Suppressor macrophage treated with lipopolysaccharide for 4 hours (primary cell): ENCODE measurements at places on chromosomes 11 and 22.

- DNase-seq: no peak
These were observed 22.6 kb downstream of the DCUN1D5 start for GRCh38 chr11:103069367-103069766.

DNA sequence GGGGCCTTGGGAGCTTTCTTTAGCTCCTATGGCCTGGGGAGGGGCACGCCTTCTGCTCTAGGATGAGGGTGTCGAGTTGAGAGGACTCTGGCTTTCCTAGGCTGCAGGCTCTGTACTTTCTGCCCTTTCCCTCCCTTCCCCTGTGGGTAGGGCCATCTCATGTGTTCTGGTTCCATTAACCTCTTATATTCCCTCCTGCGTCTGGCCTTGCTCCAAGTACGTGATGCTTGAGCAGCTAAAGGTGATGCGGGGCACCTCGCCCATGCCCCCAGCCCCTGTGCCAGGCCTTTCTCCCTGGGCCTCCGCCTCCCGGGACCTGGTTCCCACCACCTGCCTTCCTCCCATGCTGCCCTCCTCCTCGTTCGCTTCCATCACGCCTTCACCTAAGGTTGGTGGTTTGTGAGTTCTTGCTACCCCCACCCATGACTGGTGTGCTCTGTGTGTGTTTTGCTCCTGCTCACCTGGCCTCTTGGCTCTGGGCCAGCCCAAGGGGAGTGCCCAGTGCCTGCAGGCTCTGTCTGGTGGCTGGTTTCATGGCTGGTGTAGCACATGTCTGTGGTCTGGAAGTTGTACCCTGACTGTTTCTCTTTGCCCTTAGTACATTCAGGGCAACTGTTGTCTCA, 34.1 kb downstream of the PHLDB1 start:
- no peak for DNase-seq

DNA sequence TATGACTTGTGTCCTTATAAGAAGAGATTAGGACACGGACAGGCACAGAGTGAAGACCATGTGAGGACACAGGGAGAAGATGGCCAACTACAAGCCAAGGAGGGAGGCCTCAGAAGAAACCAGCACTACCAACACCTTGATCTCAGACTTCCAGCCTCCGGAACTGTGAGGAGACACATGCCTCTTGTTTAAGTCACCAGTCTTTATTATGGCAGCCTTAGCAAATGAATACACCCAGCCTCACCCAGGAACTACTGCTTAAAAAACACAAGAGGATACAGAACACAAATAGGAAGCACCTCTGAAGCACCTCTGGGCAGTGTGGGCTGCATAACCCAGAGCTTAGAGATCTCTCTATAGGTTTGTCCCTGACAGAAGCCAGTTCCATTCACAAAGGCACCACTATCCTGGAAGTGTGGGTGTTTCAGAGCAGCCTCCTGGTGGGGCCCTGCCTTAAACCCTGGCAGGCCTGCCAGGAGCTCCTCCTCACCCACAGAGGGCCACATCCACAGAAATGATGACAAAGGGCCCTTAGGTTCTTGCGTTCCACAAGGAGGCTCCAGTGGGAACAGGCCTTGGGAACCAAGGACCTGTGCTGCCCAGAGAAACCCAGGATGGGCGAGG, 58.8 kb downstream of the CHRDL2 start:
- DNase-seq: no peak

DNA sequence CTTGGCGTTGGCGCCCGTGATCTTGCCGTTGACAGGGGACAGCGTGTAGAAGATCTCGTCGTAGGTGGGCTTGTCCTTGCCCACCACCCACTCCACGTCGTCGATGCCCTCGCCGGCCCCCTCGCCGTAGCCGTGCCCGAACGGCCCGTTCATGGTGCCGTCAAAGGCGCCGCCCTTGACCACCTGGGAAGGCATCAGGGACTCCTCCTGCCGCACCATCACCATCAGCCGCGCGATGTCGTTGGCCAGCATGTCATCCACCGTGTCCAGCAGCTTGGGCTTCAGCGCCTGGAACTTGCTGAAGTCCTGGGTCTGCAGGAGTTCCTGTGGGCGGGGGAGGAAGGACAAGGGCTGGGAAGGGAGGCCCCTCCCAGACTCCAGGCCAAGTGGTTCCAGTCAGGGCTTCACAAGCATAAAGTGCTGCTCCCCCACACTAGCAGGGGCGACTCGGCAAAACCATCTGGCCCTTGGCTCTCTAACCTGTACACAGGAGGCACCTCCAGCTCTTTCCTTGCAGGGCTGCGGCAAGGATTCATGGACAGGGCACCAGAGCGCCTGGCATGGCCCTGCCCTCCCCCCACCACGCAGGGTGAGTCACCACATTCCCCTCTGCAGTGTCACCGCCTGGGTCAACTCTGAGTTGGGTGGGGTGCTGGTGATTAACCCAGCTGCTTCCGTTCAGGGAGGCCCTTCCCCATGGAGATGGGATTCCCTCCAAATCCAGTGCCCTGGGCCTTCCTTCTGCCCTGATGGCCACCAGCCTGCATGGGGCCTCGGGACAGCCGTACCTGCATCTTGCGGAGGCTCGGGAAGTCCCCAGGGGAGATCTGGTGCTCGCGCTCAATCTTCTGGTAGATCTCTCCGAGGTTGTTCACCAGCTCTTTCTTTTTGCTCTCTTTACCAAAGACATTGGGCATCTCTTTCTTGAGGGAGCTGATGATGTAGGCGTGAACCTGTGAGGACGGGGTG, 10.4 kb upstream of the CDC42BPG start:
- peak; percentile 87 for DNase-seq

- no peak for DNase-seq
These were observed 10.5 kb upstream of the ZFTA start for GRCh38 chr11:63779039-63779438.

DNA sequence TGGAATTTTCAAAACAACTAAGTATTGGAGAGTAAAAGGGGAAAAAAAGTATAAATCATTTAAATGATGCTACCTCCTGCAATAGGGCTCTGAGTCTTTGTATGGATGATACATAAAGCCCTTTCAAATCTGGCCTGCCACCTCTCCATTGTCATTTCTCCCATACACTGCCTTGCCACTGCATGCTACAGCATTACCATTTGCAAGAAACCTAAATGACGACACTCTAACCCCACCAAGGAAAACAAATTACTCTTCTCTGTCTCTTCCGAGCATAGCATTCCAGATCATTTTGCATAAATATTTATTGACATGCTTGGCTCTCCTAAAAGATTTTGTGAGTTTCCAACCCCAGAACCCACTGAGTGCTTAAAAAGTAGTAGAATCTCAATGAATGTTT, 34.5 kb upstream of the PRSS23 start:
- DNase-seq: no peak

- DNase-seq: peak; percentile 87
These were observed 6.2 kb upstream of the MPEG1 start for GRCh38 chr11:59218893-59219292.
